ENCODE measurements at places on chromosomes 7 and 10. TPM values are rescaled to one million over a fixed set of nuclear protein-coding genes. Genes with fewer than 3 reads are reported as not detected.
A peak's percentile ranks its signal among the peaks of the same experiment; 100 is the strongest.

- DNase-seq, result no peak
Measured at GRCh38 chr7:156305351-156305750, 335.2 kb upstream of the RNF32 start.

H2AZ2 gene
- 92.3 TPM for total RNA-seq

GRCh38 chr7:17015598-17016031, 133.8 kb upstream of the AGR3 start:
- no peak for DNase-seq

DNA sequence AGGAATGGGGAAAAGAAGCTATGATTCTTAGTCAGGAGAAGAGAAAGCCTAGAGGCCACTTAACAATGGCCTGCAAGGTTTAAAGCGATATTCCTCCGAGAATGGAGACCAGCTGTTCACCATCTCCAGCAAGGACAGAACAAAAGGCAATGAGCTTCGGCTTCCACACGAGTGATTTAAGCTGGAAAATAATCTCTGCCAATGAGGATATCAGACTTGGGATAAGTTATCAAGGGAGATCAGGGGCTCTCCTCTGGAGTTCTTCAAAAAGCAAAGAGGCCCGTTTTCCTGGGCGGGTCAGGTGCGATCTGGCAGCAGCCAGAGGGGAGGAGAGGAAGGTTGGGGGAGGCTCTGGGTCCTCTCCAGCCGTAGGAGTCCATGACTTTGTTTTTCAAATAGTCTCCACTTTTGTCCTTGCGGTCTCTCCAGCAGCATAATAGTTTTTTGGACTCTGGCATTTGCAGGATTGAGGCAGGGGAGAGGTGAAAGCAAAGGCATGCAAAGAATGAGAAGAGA, 211.3 kb downstream of the SKIDA1 start:
- no peak for DNase-seq

AKR1D1 gene
- not detected for total RNA-seq

GRCh38 chr7:139511315-139511714, 12.2 kb upstream of the CLEC2L start:
- DNase-seq, result no peak

- no peak for DNase-seq
Measured at GRCh38 chr10:83469728-83470331, 669.5 kb upstream of the GHITM start.

CXCL12 gene
- 347 TPM for total RNA-seq

SPDYE11 gene
- not detected for total RNA-seq

DNA sequence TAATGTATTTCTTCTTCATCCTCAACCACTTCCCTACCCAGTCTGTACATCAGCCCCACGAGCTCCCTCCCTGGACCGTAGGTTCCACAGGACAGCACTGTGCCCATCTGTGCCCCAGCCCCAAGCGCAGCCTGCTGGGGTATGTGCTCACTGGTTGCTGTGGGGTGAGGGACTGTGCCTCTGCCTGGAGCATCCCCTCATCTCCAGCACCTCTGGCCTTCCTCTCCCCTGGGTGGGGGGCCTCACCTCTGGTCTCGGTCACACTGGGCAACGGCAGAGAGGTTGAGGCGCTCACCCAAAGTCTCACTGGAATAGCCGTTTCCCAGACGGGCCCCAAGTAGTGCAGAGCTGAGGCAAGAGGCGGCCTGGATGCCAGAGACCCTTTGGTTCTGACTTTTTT, 1.5 kb upstream of the PRKAR1B start:
- DNase-seq, result peak; percentile 64

- DNase-seq, result no peak
Measured at GRCh38 chr10:4767033-4767814, 58.8 kb upstream of the AKR1E2 start.

- no peak for DNase-seq
Measured at GRCh38 chr7:69062020-69062765, 536.1 kb upstream of the AUTS2 start.

- DNase-seq, result no peak
Measured at GRCh38 chr7:2757904-2758672, 70.1 kb downstream of the AMZ1 start.

- DNase-seq, result no peak
Measured at GRCh38 chr10:8407501-8408021, 353.1 kb downstream of the GATA3 start.

DNA sequence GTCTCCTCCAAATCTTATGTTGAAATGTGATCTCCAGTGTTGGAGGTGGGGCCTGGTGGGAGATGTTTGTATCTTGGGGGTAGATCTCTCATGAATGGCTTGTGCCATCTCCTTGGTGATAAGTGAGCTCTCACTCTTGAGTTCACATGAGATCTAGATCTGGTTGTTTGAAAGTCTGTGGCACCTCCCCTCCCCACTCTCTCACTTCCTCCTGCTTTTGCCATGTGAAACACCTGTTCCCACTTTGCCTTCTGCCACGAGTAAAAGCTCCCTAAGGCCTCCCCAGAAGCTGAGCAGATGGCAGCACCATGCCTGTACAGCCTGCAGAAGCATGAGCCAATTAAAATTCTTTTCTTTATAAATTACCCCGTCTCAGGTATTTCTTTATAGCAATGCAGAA, 23.5 kb downstream of the TMEM229A start:
- no peak for DNase-seq
